ENCODE measurements at places on chromosomes 16 and 17.
A peak's percentile ranks its signal among the peaks of the same experiment; 100 is the strongest.

- peak; percentile 68 for DNase-seq
Observed at GRCh38 chr16:19228052-19228451, 57.5 kb upstream of the CLEC19A start.

DNA sequence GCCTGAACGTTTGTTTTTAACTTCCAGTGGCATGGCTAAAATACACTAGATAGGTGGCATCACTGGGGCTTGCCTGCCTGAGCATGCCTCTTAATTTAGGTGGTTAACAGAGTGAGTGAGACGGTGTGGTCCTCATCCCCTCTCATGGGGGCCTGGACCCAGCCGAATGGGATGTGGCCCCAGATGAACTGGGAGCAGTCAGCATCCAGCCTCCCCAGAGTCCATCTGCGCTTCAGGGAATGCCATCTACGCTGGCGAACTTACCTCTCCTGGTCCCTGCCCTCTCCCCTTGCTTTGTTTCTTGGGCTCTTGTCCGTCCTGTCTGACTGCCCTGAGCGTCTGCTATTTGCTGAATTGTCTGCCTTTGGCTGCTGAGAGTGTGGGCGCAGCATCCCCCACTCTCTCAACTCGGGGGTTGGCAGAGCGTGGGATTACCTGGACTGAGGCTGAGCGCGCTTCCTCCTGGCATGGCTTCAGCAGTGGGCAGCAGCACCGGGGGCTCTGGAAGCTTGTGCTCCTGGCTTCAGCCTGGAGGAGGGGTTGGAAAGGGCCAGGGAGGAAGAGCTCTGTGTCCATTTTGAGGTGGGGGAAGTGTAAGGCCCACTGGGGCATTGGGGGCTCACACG lies 2.1 kb downstream of the RAB40C start:
- DNase-seq, result no peak

DNA sequence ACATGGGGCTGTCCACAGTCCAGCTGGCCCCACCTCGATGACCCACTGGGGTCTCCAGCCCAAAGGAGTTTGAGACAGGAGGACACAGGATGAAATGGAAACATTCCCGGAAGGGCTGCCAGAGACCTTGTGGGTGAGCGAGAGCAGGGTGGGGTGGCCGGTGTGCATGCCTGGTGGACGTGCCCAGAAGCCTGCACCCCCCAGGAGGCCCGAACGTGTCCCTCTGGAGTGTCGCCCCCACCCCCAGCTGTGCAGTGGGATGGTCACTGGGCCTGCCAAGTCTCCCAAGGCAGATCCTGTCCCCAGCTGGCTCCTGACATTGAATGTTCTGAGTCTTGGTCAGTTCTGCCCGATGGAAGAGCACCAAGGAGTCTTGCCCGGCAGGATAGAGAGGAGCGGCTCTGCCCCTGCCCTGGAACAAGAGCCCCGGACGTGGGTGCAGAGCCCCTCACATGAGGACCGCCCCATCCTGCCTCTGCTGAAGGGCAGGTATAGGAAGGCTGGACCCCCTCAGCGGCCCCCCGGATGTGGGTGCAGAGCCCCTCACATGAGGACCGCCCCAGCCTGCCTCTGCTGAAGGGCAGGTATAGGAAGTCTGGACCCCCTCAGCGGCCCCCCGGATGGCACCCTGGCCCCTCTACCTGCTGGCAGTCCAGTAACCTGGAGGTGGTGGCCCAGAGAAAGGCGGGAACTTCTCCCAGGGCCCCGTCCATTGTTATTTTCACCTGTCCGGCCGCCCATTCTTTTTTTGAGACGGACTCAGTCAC lies 3.1 kb upstream of the CAPN15 start:
- DNase-seq, result no peak

DNA sequence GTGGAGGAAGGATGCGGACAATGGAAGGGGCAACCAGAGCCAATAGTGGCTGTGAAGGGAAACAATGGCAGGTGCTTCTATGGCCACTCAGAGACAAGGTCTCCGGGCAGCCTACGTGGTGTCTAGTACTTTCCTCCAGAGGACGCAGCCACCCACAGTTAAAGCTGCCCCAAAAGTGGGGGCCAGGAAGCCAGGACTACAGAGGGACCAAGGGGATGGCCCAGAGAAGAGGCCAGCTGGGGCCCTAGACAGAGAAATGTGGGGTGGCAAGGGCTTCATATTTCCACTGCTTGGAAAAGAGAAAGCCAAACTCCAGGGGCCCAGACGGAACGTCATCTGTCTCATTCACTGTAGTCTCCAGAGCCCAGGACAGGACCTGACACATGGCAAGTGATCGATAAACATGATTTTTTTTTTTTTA lies 837 bp upstream of the PER1 start:
- no peak for DNase-seq

DNA sequence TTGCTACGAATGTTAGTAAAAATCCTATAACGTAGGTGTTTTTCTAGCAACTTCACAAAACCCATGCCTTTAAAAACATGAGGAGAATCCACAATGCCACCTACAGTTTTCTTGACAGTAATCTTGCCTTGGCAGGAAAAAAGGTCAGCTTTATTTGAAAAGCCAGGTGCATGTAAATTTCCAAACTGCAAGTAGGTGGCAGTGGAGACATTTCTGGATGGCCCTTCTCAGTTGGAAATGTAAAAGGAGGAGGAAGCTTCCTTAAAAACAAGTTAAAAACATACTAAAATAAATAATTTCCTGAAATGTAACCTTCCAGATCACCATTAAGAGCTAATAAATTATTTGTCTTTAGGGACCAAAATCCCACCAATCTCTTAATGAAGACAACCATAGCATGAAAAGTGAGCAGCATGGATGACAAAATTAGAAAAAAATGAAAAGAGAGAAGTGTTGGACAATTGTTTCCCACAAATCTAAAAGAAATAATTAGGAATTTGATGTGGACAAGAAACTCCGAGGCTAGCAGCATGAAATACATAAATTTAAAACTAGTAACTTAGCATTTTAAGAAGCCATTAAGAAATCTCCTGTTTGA lies 152.2 kb downstream of the SNX11 start:
- peak; percentile 46 for DNase-seq

GRCh38 chr16:6021276-6021943 lies 923.8 kb upstream of the EEF2KMT start:
- DNase-seq, result no peak

- DNase-seq, result peak; percentile 84
Observed at GRCh38 chr17:42817866-42818265, 6.2 kb downstream of the BECN1 start.

DNA sequence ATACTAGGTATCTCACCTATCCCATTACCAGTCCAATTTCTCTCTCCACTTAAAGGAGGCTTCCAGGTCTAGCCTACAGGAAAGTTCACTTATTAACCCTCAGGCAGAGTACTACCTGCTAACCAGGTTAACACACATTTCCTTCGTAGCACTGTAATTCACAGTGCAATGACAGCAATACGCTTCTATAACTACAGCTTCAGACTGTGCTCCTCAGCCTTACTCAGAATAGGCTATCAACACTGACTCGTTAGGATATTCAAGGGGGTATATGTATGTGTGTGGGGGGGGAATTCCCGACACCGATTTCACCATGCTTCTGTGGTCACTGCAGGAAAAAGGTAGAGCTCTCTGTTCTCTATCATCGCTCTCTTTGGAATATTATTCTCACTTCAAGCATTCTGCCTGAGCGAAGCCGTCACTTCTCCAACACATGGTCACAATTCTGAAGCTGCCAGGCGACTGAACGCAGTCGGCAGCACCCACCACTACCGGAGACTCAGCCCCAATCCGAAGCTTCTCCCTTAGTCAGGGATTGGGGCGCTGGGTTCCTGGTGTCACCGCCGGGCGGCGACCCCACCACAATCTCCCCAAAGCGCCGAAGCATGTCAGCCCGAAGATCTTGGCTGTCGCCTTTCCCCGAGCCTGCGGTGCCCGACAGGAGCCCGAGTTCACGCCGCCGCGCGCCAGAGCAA lies 618 bp downstream of the GGA3 start:
- DNase-seq, result no peak

- peak; percentile 72 for DNase-seq
Observed at GRCh38 chr16:12674071-12674470, 129.6 kb downstream of the CPPED1 start.

DNA sequence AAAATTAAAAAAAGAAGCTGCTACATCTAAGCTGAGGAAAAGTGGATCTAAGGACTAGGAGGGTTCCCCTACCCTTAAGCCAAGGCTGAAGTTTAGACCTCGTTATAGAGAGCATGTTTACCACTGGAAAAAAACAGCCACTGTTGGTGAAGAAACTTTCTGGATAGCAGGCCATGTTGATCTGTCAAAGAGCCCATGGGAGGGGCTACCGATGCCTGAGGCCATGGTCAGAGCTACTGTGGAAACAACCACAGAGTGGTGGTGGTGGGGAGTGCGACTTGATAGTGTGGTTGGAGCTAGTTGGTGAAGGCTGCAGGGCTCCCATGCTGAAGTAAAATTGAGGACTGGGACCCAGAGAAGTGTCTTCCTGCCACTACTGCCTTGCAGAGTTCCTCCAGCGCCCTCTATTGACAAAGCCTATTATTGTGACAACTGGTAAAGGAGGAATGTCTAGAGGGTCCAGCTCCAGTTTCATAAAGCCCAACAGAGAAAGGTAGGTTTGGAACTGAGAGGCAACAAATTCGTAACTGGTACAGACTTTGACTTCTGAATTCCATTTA lies 12.7 kb upstream of the FAM20A start:
- DNase-seq, result no peak

GRCh38 chr16:10881479-10882030 lies 4.6 kb downstream of the CIITA start:
- DNase-seq, result no peak

GRCh38 chr17:41417576-41418015 lies 6.8 kb downstream of the KRT37 start:
- no peak for DNase-seq

DNA sequence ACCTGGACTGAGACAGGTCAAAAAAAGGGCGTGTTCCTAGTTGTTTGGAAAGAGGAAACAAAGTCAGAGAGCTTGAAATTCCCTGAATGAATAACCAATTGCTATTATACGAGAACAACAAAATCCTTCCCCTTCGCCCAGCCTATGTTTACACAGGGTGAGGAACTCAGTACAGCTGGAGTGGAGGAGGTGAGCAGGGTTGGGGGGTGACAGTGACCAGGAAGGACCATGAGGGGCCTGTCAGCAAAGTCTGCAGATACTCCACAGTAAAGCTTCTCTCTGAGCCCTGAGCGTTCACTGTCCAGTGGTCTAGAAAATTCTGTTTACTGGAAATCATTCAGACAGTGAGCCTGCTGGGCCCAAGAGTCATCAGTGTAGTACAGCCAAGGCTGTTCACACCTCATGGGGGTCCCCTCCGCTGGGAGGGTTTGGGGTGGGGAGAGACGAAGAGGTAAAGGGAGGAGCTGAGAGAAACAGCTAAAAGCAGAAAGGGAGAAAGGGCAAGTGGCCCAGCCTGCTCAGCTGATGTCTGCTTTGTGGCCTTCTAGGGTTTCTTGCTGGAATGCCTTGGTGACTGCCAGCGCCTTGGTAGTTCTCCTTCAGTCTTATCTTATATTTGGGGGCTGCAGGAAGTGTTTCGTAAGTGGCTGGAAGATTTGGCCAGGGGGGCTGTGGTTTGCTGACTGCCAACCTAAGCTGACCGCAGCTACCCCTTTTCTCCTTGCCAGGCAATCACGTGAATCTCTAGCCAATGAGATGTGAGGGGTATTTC lies 5.7 kb downstream of the DUSP3 start:
- DNase-seq, result no peak

DNA sequence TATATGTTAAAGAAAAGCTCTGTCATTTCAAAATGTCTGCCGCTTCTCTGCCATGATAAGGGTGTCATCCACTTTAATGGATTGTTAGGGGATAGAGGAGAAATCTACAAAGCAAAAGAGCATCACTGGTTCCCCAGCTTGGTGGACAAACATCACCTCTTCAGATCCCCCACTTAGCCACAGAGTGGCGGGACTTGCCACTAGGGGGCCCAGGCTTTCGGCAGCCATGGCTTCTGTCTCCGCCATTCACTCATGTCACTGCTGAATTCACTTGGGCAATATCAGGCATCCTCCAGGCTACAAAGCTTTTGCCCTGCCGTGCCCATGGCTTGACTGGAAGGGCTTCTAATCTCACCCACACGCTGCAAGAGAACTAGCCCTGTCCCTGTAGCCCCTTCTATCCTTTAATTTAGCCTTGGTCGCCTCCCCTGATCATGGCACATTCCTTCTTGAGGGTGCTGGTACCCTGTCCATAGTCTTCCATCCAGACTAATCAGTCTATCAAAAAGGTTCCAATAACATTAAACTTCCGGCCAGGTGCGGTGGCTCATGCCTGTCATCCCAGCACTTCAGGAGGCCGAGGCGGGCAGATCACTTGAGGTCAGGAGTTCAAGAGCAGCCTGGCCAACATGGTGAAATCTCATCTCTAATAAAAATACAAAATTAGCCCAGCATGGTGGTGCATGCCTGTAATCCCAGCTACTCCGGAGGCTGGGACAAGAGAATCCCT lies 34.7 kb downstream of the SBK1 start:
- no peak for DNase-seq

DNA sequence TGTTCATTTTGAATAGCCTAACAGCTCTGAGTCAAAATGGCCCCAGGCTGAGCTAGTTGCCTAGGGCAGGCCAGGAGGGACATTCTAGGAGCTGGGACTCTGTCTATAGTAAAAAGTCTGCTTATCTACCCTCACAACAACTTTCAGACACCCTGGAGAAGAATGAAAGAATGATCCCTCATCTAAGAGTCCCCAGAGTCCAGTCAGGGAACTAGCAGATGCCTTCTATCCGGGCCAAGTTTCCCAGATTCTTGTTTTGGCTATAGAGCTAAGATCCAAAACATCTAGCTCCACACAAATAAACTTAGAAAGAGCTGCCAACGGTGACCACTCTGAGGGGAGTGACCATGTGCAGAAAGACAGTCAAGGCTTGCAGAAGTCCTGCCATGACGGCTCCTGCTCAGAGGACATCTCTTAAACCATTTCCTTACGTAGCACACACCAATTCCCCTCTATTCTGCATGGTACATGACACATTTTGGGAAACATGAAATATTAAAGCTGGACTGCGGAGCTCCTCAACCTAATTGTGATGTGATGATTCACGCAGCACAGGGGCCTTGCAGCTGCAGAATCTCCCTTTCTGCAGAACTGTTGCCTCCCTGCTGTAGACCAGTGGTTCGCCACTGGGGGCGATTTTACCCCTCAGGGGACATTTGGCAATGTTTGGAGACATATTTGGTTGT lies 24.2 kb downstream of the FAM20A start:
- no peak for DNase-seq

DNA sequence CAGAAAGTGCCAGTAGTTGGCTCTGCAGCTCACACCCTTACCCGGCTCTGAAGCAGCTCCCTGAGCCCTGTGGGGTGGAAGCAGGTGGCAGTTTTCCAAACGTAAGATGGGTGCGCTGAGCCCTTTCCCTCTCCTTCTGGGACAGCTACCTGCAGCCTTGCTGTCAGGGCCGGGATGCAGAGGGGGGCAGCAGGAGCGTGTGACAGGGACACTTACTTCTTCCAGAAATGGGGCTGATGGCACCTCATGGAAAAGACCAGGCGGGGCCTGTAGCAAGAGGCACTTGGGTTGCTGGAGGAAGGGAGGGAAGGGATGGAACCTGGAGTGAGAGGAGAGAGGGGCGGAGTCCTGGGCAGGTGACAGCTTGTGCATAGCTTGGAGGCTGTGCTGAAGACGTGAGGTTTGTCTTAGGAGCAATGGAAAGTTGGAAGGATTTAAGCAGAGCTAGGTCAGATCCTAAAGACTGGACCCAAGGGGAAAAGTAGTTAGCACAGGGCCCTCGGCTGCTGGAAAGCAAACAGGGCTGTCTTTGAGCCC lies 216.8 kb upstream of the RPL38 start:
- no peak for DNase-seq
